NCI-H526 treated with DMSO at 0.1 percent for 48 hours (cell line): ENCODE measurements at places on chromosomes 7 and 10.

DNA sequence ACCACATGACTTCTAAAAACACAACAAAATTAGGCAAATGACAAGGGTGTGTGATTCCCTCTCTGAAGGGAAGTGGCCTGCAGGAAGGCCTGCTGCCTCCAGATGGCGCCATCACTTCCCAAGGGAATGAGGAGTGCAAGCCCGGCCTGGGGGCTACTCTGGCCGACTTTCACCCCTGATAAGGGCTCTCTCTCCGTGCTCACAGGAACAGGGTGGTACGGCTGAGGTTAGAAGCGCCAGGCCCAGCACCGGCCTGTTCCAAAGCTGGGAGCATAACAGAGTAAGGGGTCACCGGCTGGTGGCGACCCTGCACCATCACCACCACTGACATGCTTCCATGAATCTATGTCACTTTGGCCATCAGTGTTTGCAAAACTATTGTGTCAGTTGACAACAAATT lies 13.1 kb downstream of the RBP3 start:
- DNase-seq: no peak

GRCh38 chr7:122307228-122307621 lies 2.7 kb upstream of the FEZF1 start:
- DNase-seq: no peak

- no peak for DNase-seq
Observed at GRCh38 chr10:100100651-100101184, 19.0 kb upstream of the CPN1 start.

DNA sequence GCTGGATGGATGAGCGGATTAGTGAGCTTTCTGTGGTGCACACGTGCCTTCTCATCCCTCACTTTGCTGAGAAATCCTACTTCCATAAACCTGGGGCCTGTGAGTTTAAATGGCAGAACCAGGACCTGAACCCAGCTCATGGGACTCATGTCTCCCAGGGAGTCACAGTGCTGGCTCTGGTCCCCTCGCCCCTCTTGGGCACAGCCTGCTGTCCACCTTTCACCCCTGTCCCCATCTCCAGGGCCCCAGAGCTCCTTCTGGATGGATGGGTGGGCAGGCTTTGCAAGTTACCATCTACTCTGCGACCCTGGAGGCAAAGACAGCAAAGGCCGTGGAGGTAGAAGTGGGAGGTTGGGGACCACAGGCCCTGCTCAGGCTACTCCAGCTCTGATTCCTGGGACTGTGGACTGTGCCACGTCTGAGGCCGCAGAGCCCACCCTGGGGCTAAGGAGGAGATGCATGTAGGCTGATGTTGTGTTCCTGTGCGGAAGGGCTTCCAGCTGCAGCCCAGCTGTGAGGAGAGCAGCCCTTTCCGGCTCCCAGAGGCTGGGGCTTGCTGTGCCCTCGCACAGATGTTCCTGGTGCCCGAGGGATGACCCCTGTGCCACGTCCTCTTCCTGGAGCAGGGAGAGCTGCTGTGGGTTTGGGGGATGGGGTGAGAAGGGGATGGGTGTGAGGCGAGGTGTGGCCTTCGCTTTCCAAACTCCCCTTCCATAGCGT lies 40.3 kb downstream of the PRF1 start:
- DNase-seq: no peak

- DNase-seq: no peak
Observed at GRCh38 chr10:43205681-43206390, 61.0 kb downstream of the RASGEF1A start.
